ENCODE measurements at places on chromosomes 6 and 20.

- DNase-seq = no peak
These were observed 58.4 kb downstream of the PPP1R14C start for GRCh38 chr6:150201285-150201684.

DNA sequence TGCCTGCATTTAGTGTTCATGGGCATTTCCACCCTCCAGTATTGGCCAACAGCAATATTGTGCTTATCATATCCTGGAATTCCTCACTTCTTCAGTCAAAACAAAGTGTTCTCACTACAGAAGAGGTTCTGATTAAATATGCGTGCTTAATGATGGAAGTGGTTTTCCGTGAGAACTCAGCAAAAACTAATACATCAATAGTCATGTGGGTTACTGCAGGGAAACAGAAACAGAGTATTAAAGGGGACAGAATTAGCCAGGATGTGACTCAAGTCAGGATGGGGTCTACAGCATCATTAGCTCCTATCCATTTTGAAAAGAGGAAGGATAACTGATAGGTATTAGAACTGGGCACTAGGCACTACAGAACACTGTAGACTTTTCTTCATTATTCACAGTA lies 384.6 kb downstream of the CDKAL1 start:
- peak; percentile 61 for DNase-seq

GRCh38 chr6:14143305-14143704 lies 25.7 kb downstream of the CD83 start:
- no peak for DNase-seq

- no peak for DNase-seq
These were observed 38.6 kb downstream of the E2F3 start for GRCh38 chr6:20440296-20440695.

DNA sequence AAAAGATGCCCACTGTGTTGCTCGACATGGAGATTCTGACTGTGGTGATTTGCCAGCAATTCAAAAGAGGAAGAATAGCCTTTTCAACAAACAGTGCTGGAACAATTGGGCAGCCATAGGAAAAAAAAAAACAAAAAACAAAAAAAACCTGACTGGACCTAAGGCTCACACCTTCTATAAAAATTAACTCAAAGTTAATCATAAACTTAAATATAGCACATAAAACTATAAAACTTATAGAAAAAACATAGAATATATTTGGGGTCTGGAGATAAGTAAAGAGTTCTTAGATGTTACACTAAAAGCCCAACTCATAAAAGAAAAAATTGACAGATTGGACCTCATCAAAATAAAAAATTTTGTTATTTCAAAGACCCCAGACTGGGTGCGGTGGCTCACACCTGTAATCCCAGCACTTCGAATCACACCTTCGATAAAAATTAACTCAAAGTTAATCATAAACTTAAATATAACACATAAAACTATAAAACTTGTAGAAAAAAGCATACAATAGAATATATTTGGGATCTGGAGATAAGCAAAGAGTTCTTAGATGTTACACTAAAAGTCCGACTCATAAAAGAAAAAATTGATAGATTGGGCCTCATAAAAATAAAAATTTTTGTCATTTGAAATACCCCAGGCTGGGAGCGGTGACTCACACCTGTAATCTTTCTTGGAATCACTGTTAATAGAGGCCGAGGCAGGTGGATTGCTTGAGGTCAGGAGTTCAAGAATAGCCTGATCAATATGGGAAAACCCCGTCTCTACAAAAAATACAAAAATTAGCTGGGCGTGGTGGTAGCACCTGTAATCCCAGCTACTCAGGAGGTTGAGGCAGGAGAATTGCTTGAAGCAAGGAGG lies 115.6 kb upstream of the FAM83B start:
- no peak for DNase-seq

GRCh38 chr20:58649288-58650180 lies 1.5 kb upstream of the STX16 start:
- peak; percentile 47 for DNase-seq

GRCh38 chr6:163188746-163189145 lies 225.8 kb upstream of the QKI start:
- no peak for DNase-seq

DNA sequence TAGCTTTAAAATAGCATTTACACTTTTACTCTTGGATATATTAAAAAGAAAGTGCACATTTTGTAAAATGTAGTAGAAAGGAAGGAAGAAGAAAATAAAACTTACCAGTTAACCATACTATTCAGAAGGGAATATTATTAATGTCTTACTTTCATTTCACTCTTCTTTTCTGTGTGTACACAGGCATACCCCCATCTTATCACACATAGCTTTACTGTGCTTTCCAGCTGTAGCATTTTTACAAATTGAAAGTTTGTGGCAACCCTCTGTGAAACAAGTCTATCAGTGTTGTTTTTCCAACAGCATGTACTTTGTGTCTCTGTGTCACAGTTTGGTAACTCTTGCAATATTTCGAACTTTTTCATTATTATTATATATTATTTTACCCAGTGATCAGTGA lies 314.5 kb downstream of the UTRN start:
- DNase-seq = no peak

DNA sequence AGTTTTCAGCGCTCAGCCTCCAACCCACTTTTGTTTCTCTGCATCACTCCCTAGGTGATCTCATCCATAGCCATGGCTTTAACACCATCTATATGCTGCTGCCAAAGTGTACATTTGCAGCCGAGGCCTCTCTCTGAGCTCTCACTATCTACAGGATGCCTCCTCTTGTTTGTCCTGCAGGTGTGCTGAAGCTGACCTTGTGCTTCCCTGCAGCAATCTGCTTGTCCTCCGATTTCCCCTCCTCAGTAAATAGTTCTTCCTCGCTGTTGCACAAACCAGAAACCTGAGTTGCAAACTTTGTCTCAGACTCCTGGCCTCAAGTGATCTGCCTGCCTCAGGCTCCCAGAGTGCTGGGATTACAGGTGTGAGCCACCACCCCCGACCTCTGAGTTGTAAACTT lies 3.7 kb upstream of the TXNDC5 start:
- no peak for DNase-seq

Measured in suppressor macrophage treated with lipopolysaccharide for 1 hour (primary cell).